Right lobe of liver (tissue), 6 donors: ENCODE measurements at places on chromosomes 5 and 9. TPM values are rescaled to one million over a fixed set of nuclear protein-coding genes. Genes with fewer than 3 reads are reported as not detected.

DNA sequence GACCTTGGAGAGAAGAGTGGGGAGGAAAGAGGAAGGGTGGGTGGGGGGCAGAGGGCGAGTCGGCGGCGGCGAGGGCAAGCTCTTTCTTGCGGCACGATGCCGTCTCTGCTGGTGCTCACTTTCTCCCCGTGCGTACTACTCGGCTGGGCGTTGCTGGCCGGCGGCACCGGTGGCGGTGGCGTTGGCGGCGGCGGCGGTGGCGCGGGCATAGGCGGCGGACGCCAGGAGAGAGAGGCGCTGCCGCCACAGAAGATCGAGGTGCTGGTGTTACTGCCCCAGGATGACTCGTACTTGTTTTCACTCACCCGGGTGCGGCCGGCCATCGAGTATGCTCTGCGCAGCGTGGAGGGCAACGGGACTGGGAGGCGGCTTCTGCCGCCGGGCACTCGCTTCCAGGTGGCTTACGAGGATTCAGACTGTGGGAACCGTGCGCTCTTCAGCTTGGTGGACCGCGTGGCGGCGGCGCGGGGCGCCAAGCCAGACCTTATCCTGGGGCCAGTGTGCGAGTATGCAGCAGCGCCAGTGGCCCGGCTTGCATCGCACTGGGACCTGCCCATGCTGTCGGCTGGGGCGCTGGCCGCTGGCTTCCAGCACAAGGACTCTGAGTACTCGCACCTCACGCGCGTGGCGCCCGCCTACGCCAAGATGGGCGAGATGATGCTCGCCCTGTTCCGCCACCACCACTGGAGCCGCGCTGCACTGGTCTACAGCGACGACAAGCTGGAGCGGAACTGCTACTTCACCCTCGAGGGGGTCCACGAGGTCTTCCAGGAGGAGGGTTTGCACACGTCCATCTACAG is 760 bp downstream of the NPR3 start:
- peak; percentile 54 for DNase-seq

The BARHL1 gene
- total RNA-seq = not detected

DNA sequence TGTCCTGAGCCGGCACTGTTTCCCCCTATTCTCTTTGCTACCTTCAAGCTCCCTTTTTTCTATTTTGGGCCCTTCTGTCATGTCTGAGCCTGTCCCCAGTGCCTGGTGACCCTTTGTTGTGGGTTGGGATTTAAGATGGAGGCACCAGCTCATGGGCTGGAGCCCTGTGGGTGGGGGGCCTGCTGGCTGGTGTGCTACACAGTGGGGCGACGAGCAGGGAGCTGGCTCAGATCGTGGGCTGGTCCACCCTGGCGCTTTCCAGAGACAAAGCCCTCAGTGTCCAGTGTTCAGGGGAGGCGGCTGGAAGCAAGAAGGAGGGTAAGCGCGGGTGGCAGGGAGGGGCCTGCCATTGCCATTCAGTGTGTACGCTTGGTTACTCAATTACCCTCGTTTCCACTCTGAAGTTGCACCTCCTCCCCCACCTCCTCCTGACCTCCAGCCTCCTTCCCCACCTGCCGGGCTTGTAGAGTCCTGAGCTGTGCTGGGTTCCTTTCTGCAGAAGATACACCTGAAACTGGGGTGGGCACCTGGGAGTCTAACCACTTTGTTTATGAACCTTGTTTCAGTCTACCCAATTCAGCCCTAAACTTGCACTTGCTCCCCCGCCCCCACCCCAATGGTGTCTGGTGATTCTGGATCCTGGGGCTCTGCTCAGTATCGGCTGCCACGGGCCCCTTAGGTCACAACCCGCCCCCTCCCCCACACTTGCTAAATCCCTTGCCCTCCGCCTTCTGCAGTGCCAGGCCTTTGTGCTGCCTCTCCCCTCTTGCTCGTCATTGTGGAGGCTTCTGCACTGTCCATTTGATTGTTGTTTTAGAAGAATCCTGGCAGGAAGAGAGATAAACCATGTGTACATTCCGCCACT is 49.9 kb downstream of the MVB12B start:
- no peak for DNase-seq

DNA sequence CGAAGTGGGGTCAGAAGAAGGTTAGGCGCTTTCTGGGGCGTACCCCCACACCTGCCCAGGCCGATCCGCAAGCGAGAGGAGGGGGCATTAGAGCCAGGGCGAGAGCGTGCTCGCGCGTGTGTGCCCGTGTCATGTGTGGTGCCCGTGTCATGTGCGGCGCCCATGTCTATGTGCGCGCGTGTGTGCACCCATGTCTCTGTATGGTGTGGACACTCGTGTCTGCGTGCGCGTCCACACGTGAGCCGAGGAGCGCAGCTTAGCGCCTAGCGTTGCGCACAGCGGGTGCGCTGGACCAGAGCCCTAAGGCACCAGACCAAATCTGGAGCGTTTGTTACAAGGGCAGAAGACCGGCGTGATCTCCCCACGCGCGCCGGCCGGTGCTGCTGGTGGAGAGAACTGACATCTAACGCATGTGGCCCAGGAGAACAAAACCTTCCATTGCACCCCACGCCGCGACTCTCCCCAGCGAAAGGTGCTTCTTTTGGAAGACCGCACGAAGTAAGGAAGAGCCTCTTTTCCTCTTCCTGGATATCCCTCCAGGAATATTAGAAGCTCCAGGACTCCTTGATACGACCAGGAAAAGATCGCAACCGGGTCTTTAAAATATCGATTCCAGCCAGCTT is 644 bp downstream of the NIM1K start:
- DNase-seq = no peak

DNA sequence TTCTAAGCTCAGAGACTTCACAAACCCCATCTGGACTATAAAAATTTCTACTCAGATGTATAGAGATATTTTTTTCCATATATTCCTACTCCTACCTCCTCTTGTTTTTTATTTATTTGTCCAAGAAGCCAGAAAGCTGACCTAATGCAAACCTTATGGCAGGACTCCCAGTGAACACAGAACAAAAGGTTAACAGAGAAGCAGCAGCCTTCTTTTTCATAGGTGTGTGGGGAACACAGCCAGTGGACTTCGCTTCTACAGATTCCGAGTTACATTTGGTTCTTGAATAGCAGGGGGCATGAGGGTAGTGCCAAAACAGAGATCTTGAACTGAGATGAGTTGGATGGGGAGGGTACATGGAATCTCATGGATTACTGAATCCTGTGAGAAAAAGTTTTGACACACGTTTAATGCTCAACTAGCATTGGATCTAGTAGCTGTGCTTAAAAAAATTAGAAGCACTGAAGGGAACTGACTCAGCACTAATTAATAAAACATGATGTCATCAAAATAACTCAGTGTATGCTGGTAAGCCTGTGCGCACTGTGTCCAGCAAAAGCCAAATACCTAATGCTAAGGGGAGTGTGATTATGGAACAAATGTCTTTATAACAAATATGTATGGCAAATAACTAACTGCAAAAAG is 240.1 kb downstream of the GABRB2 start:
- no peak for DNase-seq

DNA sequence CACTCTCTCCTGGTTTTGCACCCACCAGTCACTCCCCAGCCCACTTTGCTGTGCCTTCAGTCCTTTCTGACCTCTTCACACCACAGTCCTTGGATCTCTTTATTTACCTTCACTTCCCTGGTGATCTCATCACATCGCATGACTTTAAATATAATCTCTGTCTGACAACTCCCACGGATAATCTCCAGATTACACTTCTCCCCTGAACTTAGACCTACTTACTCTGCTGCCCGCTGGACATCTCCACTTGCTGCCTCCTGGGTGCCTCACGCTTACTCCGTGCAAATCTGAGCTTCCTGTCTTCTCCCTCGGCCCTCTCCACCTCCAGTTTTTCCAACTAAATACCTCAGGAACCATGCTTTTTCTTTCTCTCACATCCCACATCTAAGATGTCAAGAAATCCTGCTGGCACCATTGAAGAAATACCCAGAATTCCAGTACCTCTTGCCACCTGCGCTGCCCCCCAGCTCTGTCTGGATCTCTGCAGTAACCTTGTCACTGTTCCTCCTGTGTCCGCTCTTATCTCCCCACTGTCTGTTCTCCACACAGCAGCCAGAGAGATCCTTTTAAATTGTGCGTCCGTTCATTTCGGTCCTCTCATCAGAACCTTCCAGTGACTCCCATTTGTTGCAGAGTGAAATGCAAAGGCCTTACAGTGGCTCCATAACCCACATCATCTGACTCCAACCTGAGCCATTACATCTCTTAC is 9.3 kb downstream of the SFXN1 start:
- no peak for DNase-seq

DNA sequence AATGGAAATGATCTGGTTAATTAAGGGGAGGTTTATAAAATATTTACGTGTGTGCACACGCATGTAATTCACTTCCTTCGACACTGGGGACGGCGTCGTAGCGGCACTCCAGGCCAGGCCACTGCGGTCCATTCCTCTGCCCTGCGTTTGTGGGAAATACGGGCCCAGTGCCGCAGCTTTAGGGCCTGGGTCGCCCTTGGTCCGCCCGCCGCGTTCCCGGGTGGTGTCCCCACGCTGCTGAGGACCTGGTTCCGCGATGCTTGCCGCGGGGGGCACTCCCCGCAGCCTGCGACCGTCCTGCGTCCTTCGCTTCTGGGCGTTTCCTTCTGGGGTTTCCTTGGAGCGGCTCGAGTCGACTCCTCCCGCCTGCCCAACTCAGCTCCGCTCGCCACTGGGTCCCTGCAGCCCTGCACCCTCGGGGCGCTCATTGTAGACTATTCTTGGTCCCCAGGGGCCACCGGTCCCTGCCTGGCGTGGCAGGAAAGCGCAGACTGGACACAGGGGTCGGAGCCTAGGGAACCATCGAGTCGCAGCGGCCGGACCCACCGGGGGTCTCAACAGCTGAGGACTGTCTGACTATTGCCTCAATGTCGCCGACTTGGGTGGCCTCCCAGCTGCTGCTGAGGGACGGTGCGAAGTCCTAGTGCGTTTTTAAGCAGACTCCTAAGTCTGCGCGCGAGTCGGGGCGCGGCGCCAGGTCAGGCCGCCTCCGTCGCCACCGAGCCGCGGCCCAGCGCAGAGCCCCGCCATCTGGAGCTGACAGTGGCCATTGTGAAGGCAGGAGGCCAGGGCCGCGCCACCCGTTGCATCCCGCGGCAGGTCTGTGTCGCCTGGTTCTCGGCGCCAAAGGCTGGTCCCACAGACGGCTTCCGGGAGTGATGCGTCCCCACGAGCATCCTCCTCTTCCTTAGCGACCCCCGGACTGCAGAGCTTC is 4.4 kb upstream of the IRX1 start:
- DNase-seq = no peak

GRCh38 chr5:151743530-151743929 is 14.9 kb downstream of the ATOX1 start:
- no peak for DNase-seq

GRCh38 chr5:567664-568060 is 43.4 kb upstream of the SLC9A3 start:
- no peak for DNase-seq

GRCh38 chr5:71932655-71933338 is 174.5 kb upstream of the MAP1B start:
- DNase-seq = peak; percentile 69

The IFNA21 gene
- not detected for total RNA-seq
